ENCODE measurements at places on chromosomes 12 and 14.

GRCh38 chr14:50657753-50658152, 10.4 kb downstream of the SAV1 start:
- DNase-seq, result no peak

GRCh38 chr12:71870416-71870815, 30.9 kb downstream of the TBC1D15 start:
- no peak for DNase-seq

- no peak for DNase-seq
Measured at GRCh38 chr14:75285331-75285730, 6.7 kb downstream of the FOS start.

DNA sequence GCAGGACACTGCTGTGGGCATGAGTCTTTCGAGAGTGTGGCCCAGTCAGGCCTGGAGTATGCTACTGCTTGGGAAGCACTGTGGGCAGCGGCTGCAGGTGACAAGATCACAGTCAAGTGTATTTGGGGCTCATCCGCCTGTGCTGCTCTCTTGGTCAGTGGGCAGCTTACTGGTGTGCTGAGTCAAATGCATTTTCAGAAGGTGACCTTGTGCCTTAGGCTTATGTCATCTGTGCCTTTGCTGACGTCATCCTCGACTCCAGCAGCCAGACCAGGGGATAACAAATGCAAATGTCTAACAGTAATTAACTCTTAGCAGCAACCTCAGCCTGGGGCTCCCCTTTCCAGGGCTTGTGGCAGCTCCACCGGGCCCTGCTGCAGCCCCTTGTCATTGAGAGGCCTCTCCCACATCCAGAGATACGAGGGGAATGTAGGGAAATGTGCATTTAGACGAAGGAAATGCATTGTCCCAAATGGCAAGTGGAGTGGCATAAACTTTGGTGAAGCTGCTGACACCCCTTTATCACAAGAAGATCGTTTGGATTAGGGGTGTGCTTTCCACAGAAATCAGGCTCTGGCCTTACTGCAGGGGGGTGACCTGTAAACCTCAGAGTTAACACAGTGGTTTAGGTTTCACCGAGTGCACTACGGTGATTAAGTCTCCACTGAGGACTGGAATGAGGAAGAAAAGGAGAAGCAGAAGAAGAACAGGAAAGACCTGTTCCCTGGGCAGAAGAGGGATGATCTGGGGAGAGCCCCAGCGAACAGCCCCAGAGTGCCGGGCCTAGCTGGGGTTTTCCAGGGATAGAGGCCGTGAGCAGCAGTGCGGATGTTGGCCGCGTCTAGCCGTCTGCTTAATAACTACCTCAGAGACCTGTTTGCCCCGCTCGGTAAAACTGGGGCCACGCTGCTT, 39.7 kb downstream of the PSMA6 start:
- DNase-seq, result no peak

DNA sequence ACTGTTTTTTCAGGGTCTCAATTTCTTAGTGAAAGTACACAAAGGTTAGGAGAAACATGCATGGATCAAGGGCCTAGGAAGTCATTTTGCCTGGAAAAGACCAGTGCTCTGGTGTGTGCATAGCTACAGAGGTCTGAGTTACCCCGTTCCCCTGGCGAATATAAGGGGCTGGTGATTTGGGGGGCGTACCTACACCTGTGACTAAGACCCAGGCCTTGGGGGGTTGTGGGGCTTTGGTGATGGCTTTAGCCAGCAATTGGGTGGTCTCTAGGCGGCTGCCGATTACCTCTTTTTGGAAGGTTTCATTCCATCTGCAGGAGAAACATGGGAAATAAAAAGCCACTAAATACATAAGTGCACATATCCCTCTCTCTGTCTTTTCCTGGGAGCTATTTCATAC, 1.1 kb downstream of the SDR39U1 start:
- no peak for DNase-seq

- DNase-seq, result peak; percentile 95
Measured at GRCh38 chr12:102478405-102479098, 1.8 kb downstream of the IGF1 start.

DNA sequence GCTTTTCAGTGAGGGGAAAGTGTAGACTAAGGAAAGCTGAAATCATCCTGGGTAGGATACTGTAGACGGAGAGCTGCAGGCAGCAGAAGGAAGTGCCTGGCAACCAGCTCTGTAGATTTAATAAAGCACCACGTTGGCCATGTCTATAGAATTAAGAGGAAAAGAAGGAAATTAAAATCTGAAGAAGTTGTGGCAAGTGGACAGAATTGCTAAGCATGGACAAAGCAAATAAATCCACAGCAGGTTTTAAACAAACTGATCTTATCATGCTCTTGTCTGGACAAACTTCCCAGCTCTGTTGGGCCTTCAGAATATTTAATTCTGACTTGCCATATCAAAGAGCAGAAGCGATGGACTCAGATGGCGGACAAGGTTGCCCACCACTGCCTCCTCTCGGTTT, 27.2 kb upstream of the EVL start:
- DNase-seq, result no peak

- no peak for DNase-seq
Measured at GRCh38 chr14:98953551-98954348, 318.2 kb downstream of the BCL11B start.

DNA sequence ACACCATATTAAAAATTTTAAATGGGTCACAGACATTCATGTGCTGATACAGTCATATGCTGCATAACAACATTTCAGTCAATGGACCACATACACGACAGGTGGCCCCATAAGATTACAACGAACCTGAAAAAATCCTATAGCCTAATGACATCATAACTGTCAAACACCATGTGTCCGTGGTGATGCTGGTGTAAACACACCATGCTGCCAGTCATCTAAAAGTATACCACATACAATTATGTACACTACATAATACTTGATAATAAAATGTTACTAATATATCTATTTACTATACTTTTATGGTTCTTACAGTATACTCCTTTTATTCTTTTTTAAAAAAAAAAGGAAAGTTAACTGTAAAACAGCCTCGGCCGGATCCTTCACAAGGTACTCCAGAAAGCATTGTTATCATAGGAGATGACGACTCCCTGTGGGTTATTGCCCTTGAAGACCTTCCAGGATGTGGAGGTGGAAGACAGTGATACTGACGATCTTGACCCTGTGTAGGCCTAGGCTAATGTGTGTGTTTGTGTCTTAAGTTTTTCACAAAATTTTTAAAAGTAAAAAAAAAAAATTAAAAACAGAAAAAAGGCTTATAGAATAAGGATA, 5.0 kb upstream of the TDG start:
- no peak for DNase-seq

DNA sequence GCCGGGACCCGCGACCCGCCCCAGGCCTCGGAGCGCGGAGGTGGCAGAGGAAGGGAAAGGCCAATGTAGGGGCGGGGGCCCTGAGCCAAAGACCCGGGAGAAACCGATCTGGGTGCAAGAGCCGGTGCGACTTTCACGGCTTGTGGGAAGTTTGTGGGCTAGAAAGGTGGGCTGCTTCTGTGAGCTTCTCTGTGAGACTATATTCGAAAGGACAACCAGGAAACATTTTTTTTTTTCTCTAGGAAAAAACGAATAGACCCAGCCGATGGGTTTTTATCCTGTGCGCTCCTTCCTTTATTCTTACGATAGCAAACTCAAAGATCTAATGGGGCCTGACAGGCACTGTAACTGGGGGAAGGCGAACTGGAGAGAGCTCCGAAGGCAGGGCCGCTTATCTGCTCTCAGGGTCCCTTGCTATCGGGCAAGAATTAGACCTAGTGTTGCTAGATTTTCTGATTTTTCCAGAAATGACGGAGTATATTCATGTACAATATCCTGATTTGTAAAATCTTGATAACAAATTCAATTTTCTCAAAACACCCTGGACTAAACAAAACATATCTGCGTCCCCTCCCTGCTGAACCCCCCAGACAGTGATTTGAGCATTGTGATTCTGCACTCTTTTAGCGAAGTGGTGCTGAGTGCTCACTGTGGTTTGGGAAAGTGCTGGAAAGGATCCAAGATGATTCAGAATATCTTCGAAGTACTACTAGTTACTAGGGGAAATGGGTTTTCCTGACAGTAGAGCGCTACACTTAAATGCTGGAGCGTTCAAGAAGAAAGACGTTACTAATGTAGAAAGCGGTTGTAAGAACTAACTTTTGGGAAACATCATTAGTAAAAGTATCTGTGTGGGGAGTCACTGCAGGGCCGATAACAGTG, 563 bp upstream of the STXBP6 start:
- no peak for DNase-seq

DNA sequence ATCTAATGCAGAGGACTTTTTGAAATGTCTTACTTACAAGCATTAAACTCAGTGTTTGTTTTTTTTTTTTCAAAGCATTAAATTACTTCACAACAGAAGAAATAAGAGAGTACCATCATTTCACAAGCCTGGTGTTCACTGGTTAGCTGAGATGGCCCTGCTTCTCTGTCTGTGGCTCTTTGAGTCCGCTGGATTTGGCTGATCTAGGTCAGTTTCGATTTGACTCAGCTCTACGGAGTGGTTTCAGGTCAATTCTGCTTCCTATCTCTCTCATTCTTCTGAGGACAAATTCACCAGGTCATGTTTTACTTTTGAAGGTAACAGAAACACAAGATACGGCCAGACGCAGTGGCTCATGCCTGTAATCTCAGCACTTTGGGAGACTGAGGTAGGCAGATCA, 1066.1 kb downstream of the FLRT2 start:
- no peak for DNase-seq

GRCh38 chr14:50659327-50659974, 8.7 kb downstream of the SAV1 start:
- DNase-seq, result no peak

Measured in T-helper 2 cell (primary cell).